Activated T-helper 9 cell treated with anti-CD3 and anti-CD28 coated beads, Interleukin-2, amount 50 U/mL, for 16 hours (primary cell): ENCODE measurements at places on chromosomes 7 and 10.

DNA sequence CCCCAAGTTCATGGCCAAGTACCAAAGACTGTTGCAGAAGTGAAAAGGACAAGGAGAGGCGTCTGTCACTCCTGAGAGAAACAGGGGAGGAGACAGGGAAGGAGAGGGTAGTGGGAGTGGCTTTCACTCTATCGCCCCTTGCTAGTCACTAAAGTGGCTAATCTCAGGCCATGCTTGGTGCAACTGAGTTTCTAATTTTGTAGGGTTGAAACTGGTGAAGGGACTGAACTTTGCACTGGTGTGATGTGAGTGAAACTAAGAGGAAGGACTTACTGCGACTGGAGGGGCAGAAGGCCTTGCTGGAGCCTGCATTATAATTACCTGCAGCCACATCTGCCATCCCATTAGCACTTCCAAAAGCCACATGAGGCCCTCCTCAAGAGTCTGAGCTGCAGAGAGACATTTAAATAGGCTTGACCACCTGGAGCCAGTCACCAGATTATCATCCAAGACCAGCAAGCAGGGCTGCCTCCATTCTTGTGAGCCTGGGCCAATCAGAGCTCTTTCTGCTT lies 107.2 kb upstream of the EEPD1 start:
- DNase-seq, result no peak

DNA sequence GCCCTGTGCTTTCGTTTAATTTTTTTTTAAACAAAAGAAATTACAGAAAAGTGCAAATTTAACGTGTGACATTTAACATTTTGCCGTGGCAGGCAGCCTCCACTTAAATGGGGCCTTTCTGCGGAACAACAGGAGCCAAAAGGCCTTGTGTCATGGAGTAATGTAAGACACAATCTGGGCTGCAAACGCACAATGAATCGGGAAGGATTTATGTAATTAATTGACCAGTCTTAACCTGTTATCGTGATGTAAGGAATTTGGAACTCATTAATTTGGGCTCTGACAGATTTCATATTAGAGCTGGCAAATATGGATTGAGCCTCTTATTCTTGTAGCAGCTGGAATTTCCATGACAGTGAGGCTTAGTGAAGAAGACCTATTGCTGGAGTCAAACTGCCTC lies 86.4 kb downstream of the SNX10 start:
- DNase-seq, result no peak

GRCh38 chr10:18155321-18155720 lies 15.1 kb downstream of the CACNB2 start:
- no peak for DNase-seq

DNA sequence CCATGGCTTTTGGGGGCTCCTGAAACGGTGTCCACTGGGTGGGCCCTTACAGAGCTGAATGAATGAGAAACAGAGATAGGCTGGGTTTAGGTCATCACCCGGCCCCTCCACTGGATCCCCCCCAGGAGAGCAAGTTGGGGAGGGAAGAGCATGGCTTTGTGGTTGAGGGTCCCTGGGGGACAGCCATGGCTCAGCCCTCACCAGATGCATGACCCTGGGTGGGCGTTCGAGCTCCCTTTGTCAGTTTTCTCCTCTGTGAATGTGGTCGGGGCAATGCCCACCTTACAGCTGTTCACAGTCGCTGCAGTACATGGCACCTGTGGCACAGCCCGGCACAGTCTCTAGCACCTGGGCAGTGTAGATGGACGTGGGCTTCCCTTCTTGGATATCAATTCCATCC lies 40.6 kb upstream of the CXCL12 start:
- DNase-seq, result no peak

- DNase-seq, result no peak
These were observed 43.8 kb upstream of the RABGEF1 start for GRCh38 chr7:66696774-66697191.

GRCh38 chr7:151570366-151570915 lies 50.7 kb upstream of the RHEB start:
- no peak for DNase-seq

DNA sequence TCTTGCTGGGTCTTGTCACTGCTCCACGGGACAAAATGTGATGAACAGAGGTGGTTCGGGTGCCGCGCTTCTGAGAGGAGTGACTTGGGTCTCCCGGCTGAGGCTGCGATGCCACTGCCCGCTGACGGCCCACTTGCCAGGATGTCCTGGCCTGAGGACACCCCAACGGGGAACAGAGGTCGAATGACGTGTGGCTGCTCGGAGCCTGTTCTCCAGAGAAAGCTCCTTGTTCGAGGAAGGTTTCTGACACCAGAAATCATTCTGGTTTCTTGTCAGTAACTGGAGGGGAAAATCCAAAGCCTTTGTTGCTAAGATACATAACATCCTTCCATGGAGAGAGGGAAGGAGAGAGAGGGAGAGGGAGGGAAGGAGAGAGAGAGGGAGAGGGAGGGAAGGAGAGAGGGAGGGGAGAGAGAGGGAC lies 236.4 kb downstream of the WDR37 start:
- DNase-seq, result no peak

DNA sequence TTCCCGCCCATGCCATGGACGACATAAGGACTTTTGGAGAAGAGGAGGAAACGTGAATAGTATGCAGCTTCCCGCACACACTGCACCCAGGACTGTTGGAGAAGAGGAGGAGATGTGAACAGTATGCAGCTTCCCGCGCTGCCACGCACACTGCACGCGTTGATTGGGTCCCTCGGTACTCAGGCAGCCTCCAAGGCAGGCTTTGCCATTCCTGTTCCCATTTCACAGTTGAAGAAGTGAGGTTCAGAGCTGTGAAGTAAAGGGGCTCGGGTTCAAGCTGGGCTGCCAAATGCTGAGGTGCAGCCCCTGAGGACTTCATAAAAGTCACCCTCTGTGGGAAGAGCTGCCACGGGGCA lies 147.9 kb upstream of the FAM20C start:
- DNase-seq, result no peak

- DNase-seq, result no peak
These were observed 21.2 kb downstream of the IFIT3 start for GRCh38 chr10:89348975-89349374.

DNA sequence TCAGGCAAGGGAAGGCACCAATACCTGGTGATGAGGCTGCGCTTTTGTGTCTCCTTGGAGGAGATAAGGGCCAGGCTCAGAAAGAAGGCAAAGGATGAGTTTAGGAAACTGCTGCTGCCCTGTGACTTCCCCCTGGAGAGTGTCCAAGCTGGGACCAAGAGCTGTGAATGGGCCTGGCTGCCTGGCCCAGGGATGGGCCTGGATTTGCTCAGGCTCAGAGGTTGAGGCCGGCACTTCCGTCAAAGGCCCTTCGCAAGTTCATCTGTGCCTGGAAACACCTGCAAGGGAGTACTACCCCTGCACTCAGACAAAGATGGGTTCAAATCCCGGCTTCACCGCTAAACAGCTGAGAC lies 50.5 kb upstream of the NANOS1 start:
- no peak for DNase-seq

DNA sequence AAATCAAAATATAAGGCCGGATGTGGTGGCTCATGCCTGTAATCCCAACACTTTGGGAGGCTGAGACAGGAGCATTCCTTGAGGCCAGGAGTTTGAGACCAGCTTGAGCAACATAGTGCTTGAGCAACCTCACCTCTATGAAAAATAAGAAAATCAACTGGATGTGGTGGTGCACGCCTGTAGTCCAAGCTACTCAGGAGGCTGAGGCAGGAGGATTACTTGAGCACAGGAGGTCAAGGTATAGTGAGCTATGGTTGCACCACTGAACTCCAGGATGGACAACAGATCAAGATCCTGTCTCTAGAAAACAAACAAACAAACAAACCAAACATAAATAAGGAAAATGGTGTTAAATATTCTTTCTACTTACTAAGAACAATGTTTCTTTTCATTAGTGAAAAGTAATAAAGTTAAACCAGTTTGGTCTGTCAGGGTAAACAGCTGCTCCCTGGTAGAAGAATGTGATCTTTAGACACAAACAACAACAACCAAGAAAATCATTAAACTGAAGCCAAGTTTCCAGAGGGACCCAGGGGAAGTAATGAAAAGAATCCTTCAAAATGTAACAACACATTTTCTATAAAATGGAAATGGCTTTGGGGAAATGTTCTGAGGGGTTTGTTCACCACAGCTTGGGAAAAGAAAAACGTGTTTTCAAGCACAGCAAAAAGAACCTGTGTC lies 17.5 kb upstream of the BAG3 start:
- DNase-seq, result no peak

GRCh38 chr10:130042381-130042780 lies 68.2 kb downstream of the C10orf143 start:
- DNase-seq, result no peak
